ENCODE measurements at places on chromosomes 6 and 20. TPM values are rescaled to one million over a fixed set of nuclear protein-coding genes. Genes with fewer than 3 reads are reported as not detected.

DNA sequence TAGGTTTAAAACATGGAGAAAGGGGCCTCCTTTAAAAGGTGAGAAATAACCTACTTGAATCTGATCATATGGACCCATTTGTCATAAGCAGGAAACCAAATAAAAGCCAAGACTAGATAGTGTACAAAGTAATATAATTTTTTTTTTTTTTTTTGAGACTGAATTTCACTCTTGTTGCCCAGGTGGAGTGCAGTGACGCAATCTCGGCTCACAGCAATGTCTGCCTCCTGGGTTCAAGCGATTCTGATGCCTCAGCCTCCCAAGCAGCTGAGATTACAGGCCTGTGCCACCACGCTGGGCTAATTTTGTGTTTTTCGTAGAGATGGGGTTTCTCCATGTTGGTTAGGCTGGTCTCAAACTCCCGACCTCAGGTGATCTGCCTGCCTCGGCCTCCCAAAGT, 89.2 kb downstream of the SASH1 start:
- no peak for DNase-seq

GRCh38 chr6:149323925-149324324, 6.4 kb downstream of the TAB2 start:
- DNase-seq, result no peak

GRCh38 chr6:147060636-147061035, 143.6 kb upstream of the STXBP5 start:
- DNase-seq, result no peak

DNA sequence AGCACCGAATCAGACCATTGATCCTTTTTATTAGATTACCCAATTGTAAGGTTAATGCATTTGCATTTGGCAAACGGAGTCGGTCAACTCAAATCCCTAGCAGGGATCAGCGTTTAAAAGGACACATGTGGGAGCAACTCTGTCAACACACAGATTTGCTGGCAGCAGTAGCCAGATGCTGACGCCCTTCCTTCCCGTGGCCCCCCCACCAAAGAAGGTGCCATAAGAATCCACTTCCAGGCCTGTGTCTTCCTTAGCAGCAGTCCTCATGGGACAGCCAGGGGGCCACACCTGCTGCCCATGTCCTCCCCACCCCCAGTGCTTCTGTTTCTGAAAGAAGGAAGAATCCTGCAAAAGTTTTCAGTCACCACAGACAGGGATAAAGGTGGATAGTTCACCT, 24.5 kb upstream of the MAFB start:
- DNase-seq, result no peak

DNA sequence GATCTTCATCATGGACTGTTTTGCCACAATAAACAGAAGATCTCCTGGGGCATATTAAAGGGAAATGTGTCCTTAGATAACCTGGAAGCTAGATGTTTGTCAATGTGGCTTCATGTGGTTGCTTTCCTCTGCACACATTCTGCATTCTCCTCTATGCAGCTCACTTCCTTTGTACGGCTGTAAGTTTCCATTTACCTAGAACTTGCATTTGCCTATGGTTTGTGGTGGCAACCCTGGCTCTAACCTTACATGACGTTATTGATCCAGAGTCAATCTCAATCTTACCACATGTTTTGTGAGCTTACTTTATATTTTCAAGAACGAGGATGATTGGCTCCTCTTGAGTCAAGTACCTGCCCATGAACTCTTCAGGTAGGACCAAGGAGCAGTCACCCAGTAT, 863.1 kb downstream of the MAFB start:
- no peak for DNase-seq

- no peak for DNase-seq
Observed at GRCh38 chr20:5745416-5746030, 4.7 kb upstream of the SHLD1 start.

The TNFRSF6B gene
- not detected for total RNA-seq

The TREML2 gene
- 15.1 TPM for total RNA-seq

DNA sequence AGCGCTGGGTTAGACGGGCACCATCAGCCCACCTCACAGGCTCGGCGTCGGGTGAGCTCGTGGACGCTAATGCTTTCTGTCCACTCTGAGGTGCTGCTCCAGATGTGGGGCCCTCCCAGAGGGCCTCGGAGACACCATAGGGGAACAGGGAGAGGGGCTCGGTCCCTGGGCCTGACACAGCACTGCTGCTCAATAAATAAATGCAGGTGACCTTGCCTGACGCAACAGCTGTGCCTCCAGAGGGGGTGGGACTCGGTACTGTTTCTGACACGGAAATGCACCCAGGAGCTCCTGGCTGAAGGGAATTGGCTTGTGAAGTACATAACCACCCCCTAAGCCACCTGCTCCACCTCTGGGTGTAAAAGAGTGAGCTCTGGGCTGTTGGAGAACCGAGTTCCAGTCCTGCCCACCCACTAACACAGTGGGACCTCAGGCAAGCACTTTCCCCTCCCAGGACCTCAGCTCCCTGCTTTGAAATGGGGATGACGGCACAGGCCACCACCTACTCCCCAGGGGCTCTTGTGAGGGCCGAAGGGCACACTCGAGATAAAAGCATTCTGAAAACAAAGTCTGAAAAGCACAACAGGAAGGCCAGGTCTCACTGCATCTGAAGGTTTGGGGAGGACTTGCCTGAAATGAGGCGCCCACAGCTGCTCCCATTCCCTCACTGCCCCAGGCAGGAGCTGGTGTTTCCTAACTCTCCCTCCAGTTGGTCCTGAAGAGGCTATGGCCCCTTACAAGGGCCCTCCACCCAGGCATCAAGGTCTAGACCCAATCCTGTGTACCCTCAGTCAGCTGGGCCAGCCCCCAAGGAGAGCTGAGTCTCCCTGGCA, 6.7 kb downstream of the KCNK15 start:
- no peak for DNase-seq

The ESR1 gene
- total RNA-seq, result not detected

DNA sequence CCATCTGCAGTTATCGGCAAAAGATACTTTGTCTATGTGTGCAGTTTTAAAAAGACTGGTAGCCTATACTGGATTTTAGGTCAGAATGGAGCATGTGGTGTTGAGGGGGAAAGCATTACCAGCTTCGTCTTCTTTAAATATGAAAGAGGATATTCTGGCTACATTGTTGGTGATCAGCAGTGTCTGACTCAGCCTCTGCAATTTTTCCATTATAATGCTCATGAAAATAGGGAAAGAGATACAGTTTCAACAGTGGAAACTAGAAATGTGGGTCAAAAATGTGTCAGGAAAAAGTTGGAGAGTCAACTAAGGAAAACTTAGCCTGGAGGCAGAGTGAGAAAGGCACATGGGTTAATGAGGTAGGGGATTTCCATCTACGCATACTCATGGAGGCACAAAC, 45.2 kb downstream of the HDGFL1 start:
- no peak for DNase-seq

The MDFI gene
- total RNA-seq, result not detected

The TMEM217 gene
- 0.34 TPM for total RNA-seq

GRCh38 chr20:60764328-60764727, 487.7 kb upstream of the CDH4 start:
- no peak for DNase-seq

The HLA-DOA gene
- total RNA-seq, result 65.4 TPM

DNA sequence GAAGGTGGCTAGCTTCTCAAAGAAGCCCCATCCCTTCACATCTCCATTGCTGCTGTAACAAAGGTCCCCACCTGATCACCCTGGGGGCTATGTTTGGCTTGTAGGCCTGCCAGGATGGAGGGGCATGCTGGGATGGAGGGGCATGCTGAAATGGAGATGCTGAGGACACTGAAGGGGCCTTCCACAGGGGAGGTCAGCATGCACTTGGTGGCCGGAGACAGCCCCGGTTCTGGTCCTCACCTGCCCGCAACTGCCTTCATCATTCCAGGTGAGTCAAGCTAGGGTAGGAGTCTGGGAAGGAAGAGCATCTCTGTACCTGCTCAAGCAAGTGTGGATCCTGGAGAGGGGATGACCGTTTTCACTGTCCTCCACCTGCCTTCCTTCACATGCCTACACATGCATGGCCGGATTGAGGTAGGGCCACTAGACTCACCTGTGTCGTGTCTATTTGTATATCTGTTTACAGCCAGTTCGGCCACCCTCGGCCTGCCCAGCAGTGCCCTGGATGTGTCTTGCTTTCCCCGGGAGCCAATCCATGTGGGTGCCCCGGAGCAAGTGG, 6.0 kb downstream of the L3MBTL1 start:
- no peak for DNase-seq

GRCh38 chr6:170083236-170084051, 207.4 kb downstream of the DLL1 start:
- no peak for DNase-seq

GRCh38 chr6:122052346-122052900, 347.0 kb upstream of the HSF2 start:
- no peak for DNase-seq

DNA sequence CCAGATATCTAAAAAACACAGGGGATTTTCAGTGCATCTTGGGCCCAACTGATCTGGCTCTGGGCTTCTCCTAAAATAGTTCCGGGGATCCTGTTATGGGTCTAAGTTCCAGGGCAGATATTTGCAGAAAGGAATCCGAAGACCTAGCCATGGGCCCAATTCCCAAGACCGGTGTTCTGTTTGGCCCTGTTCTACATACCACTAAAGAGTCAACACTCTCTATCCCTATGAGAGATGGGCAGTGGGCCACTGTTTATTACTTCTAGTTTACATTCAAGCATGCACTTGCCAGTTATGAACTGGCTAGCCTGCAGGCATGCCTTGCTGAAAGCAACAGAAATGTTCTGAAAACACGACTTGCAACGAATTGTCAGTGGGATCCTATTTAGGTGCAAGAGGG, 87.4 kb upstream of the PLCB4 start:
- DNase-seq, result no peak

The CYP21A2 gene
- not detected for total RNA-seq

- DNase-seq, result no peak
Observed at GRCh38 chr6:104187616-104188015, 672.1 kb downstream of the HACE1 start.

- DNase-seq, result no peak
Observed at GRCh38 chr6:140590641-140591040, 1216.2 kb upstream of the CITED2 start.

DNA sequence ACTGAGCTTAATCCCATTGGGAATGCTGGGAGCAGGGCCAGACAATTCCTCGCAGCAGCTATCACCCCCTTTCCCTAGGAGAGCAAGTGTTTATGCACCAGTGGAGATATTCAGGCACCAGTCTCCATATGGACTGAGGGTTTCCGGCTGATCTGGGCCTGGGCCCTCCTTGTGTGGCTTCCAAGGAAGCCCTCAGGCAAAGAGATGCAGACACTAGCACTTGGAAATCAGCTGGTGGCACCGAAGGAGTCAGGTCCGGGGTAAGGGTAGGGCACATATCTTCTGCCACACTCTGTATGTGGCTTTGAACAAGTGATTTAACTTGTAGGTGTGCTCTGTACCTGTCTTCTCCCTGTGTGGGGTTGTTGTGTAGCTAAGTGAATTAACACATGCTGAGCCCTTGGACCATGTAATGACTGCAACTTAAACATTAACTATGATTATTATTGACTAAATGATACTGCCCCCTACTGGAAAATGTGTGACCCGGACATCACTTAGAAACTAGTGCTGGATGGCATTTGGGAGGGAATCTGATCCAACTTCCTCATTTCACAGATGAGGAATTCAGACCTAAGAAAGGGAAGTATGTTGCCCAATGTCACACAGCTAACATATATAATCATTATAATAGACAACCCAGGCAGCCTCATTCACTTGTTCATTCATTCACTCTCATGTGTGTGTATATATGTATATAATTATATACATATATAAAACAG, 19.3 kb upstream of the WFDC2 start:
- DNase-seq, result peak; percentile 79

- DNase-seq, result no peak
Observed at GRCh38 chr6:47654255-47654654, 44.1 kb upstream of the ADGRF4 start.

- no peak for DNase-seq
Observed at GRCh38 chr6:70889270-70889669, 67.6 kb downstream of the B3GAT2 start.

- DNase-seq, result no peak
Observed at GRCh38 chr6:167272151-167272550, 19.0 kb upstream of the UNC93A start.

DNA sequence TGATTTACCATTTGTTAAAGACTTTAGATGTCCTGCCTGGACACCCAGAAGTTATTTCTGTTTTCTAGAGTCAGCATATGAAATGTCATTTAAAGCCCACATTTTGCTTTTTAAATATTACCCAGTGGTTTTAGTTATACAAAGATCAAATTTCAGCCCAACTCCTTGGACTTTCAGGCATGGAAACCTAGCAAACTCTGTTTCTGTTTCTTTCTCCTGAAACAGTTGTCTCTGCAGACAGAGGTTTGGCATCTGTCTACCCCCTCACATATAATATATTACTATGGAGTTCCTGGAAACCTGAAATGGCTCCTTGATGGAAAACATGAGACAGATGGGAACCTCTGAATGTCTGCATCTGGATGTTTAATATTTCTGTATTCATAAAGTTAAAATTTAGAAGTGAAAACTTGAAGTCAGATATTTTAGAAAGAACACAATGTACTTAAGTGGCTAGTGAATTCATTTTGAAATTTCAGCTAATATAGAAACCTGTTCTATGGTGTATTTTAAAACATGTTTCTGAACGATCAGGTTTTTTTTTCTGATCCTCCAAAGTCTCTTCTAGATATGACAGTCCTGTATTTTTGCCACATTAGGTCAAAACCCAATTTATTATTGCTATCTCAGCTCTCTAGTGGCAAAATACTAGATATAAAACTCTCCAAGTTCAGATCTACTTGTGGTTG, 743.3 kb downstream of the CD109 start:
- DNase-seq, result no peak

DNA sequence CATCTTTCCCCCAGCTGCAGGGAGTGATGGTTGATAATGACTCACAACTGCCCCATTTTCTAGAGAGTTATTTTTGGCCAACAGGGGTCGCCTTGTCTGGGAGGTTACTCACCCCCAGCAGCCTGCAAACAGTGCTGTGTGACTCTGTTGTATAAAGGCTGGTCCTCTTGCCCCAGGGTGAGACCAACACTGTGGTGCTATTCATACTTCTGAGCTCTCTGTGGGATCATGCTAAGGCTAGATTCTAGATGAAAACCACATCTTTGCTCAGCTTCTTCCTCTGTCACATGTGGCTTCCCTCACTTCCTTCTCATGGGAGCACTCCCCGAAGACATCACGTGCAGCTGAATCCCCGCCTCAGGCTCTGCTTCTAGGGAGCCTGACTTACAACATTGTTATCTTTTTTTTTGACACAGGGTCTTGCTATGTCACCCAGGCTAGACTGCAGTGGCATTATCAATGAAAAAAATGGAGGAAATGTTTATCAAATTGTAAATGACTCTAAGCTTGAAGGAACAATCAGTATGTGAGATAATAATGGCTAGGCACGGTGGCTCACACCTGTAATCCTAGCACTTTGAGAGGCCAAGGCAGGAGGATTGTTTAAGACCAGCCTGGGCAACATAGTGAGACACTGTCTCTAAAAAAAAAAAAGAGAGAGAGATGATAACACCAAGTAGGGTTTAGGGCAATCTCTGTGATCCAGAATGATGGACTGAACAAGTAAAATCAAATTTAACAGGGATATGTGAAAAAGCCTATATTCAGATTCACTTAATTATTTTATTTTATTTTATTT, 55.7 kb upstream of the SLC23A2 start:
- DNase-seq, result peak; percentile 57

The TBP gene
- 23.3 TPM for total RNA-seq
